ENCODE measurements at places on chromosomes 12 and 14. TPM values are rescaled to one million over a fixed set of nuclear protein-coding genes. Genes with fewer than 3 reads are reported as not detected.

DNA sequence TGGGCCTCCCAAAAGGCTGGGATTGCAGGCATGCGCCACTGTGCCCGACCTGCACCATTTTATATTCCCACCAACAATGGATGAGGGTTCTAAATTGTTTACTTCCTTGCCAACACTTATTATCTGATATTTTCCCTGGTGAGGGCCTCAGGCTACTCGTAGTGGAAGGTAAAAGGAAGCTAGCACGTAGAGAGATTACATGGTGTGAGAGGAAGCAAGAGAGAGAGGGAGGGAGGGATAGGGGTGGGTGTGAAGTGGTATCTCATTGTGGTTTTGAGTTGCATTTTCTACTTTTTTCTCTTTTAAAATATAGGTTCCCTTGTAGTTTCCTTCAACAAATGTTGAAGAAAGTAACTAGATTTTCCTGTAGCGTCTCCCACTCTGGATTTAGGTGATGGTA, 30.9 kb downstream of the MYO1H start:
- DNase-seq: no peak

GRCh38 chr12:62971769-62972525, 37.0 kb upstream of the PPM1H start:
- no peak for DNase-seq

DNA sequence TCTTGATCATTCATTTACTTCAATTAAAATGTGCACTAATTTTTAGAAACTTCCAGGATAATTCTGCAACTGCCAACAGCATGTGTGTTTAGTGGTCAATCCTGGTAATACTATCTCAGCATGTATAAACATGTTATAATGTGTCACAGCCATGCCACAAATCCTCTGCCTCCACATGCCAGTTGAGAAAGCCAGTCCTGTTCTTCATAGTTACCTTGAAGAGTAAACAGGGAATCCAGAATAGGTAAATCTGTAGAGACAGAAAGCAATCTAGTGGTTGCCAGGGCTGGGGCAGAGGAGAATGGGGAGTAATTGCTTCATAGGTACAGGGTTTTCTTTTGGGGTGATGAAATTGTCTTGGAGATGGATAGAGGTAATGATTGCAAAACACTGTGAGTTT, 85.9 kb downstream of the ARMH4 start:
- DNase-seq: no peak

- no peak for DNase-seq
These were observed 30.6 kb upstream of the CLEC14A start for GRCh38 chr14:38286452-38286851.

Gene OR8S1
- total RNA-seq: not detected

DNA sequence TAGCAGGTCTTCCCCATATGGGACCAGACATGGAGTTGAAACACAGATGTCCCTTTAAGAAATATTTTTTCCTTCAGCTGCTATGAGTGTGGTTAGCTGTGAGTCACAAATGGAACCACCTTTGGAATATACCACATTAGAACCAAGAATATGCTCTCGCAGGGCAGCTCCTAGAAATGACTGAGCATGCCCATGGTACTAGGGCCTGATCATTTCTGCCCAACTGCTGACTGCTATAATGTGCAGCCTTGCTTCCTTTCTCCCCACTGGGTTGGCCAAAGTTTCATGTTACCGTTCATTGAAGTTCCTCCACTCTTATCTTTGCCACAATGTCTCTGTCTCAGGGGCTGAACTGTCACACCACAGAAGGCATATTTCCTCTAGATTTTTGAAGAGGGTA, 1074.6 kb downstream of the FLRT2 start:
- DNase-seq: no peak

- DNase-seq: no peak
These were observed 154.3 kb downstream of the CEP83 start for GRCh38 chr12:94305130-94305957.

Gene LMNTD1
- 1.1 TPM for total RNA-seq

DNA sequence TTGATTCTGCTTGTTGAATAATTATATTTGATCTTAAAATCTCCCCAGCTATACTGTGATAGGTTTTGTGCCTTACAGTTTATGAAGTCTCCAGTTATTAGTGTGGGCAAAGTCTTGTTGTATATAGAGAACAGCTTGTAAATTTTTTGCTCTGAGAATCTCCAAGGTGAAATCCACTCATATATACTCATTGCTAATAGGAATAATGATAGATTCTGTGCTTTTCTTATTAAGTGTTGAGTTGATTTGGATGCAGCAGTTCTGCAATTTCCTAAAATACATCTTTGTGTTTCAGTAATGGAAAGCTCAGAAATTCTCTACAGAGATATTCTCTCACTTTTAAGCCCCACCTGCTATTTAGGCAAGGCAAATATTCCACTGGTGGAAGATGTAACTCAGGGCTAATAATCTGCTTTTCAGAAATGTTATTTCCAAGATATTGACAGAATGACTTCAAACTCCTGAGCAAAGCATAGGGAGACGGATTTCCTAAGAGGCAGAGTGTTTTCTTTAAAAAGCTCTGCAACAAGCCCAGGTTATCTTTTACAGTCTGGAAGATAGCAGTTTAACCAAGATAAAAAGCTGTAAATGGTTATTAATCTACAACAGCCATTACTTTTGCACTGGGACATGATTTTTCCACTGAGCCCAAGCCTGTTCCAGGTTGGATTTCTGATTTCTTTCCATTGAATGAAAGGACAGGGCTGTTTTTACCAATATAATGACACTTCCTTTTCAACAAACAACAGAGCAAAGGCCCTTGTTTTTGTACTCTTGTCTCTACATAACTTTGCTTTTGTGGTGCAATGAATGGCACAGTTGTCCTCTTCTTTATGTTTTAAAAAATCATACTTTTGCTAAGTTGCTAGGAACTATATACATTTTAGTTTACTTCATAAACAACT, 239.9 kb upstream of the ATP2B1 start:
- DNase-seq: no peak

DNA sequence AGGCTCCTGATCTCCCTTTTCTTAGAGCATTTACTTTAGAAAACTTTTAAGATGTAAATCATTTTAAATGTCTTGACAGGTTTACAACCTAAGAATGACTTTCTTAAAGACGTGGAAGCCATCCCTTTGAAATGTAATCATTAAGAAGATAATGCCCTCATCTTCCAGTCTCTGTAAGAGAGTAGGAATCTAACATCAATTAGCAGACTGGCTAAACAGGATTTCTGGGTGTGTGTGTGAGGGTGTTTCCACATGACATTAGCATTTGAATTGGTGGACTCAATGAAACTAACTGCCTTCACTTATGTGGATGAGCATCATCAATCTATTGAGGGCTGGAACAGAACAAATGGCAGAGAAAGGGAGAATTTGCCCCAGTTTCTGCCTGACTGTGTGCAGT, 329.5 kb downstream of the RPL10L start:
- DNase-seq: no peak

GRCh38 chr14:95300002-95300696, 19.6 kb downstream of the CLMN start:
- DNase-seq: no peak

- DNase-seq: peak; percentile 17
These were observed 104.3 kb upstream of the DACT1 start for GRCh38 chr14:58533446-58533845.

DNA sequence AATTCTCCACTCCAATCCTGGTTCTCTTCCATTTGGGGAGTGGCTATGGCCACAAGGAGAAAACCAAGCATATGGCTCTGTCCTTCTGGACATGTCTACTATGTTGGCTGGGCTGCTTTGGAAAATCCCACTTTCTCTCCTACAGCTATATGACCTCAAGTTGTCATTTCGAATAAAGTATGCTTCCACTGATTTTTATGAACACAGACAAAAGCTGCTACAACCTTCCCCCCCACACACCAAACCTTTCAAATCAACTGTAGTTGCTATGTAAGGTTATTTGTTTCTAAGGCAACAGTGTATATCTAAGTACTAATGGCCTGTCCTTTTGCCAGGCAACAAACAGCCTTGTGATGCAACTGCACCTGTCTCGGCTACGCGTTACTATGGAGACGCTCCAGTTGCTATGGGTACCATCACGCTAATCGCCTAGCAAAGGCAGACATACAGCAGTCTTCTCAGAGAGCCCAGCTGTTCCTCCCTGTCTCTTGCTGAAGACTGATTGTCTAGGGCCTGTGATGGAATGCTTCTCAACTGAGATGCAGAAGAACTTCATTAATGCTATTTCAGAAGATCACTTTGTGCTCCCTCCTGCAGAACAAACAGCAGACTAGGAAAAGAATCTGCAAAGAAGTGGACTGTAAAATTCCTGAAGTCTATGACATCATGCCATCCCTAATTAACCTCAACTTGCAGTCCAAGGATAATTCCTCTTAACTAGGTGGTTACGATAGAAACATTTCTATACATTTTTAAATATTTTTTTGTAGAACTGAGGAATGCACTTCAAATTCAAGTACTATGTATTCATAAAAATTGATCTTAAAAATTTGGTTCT, 67.6 kb downstream of the FOXN3 start:
- DNase-seq: peak; percentile 86

- DNase-seq: no peak
These were observed 48.8 kb downstream of the NUAK1 start for GRCh38 chr12:106089935-106090334.

GRCh38 chr12:41452838-41453407, 264.8 kb downstream of the PDZRN4 start:
- DNase-seq: no peak

DNA sequence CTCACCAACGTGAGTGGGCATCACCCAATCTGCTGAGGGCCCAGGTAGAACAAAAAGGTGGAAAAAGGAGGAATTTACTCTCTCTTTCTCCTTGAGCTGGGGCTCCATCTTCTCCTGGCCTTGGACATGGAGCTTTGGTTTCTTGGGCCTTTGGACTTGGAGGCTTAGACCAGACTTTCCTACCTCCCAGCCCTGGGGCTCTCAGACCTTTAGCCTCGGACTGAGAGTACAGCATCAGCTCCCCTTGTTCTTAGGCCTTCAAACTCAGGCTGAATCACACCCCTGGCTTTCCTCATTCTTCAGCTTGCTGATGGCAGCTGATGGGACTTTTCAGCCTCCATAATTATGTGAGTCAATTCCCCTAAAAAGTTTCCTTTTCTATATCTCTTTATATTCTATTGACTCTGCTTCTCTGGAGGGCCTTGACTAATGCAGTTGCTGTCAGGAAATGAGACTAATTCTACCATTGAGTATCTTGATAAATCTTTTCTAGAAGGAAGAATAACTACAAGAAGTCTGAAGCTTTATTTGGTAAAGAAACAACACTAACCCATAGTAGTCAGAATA, 15.9 kb upstream of the CLEC4E start:
- no peak for DNase-seq

DNA sequence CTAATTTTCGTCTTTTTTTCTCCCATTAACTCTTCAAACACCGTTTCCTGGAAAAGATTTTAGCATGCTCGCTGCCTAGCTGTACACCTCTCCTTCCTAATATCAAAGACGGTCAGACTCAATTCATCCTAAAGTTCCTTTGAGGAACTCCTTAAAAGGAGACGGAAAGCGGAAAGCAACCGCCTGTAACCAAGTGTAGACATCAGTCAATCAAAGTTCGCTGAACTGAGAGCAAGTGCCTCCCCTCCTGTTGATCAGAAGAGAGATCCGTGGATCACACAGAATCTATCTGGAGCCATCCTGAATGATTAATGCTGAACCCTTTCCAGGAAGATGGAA, 412 bp upstream of the TEP1 start:
- no peak for DNase-seq

Gene ABCB9
- total RNA-seq: 8.8 TPM

DNA sequence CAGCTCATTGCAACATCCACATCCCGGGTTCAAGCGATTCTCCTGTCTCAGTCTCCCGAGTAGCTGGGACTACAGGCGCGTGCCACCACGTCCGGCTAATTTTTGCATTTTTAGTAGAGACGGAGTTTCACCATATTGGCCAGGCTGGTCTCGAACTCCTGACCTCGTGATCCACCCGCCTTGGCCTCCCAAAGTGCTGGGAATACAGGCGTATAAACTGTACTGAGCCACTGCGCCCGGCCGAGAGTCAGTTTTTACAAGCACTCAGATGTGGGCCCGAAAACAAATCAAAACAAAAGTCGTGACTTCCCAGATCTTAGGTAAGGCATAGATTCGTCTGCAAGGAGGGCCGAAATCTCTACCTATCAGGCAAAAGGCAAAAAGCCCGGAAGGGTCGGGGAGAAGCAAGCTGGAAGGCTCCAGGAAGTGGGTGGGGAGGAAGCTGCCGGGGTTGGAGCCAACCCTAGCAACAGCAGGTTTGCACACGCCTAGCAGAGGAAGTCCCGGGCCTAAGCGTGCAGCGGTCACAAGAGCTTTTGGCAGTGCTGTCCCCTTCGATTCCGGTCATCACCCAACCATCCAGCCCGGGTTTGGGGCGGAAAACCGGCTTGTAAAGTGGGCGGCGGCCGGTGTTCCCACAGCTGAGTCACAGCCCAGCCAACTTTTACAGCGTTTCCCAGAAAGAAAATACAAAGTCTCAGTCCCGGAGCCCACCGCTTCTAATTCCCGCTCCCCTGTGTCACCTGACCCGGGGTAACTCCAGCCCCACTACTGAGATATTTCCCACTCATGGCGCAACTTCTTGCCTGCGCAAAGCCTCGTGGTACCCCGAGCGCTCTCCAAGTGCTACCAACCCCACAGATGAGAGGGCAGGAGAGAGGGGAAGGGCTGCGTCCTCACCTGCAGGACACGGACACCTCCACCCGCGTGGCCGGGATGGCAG, 583 bp downstream of the CPNE8 start:
- peak; percentile 25 for DNase-seq

DNA sequence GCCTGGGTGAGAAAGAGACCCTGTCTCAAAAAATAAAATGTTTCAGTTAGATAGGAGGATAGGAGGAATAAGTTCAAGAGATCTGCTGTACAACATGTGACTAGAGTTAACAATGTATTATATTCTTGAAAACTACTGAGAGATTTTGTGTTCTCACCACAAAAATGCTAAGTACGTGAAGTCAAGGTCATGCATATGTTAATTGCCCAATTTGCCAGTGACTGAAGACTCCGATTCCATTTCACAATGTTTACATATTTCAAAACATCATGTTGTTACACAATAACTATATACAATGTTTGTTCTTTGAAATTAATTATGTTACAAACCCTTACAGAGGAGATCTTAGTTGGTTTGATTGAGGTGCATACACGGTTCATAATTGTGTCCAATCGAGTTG, 52.1 kb downstream of the SLC15A4 start:
- no peak for DNase-seq

DNA sequence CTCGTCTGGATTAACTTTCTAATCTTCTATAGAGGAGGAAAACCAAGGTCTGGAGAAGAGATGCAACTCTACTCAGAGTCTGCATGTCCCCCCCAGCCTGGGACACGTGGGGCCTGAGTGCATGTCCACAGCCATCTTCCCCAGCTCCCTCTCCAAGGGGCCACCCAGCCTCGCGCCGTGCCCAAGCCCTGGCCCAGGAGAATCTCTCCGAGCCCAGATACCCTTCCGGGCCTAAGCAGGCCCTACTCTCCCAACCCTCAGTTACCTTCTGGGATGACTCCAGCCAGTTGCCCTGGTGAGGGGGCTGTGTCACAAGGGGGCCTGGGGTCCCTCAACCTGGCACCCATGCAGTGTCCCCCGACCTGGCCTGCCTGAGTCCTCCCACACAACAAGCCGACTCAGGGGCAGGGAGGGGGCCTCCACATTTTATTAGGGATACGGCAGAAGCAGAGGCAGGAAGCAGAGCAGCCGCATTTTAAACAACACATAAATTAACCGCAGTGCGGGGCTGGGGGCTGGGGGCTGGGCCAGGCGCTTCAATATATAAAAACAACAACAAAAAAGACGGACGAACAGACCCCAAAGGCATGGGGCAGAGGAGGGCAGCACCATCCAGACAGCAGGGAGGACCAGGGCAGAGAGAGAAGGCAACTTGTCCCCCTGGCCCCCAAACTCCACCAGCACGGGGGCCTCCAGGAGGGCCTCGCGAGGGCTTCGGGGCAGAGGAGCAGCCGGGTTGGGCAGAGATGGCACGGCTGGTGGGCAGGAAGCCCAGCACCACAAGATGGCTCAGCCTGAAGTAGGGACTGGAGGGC, 37.3 kb downstream of the NCKAP5L start:
- no peak for DNase-seq
